Renal cortex interstitium (tissue), 15 donors: ENCODE measurements at places on chromosomes 1 and 21. TPM values are rescaled to one million over a fixed set of nuclear protein-coding genes. Genes with fewer than 3 reads are reported as not detected.
A peak's percentile ranks its signal among the peaks of the same experiment; 100 is the strongest.

- no peak for DNase-seq
Measured at GRCh38 chr1:57137980-57138379, 172.2 kb upstream of the C8B start.

DNA sequence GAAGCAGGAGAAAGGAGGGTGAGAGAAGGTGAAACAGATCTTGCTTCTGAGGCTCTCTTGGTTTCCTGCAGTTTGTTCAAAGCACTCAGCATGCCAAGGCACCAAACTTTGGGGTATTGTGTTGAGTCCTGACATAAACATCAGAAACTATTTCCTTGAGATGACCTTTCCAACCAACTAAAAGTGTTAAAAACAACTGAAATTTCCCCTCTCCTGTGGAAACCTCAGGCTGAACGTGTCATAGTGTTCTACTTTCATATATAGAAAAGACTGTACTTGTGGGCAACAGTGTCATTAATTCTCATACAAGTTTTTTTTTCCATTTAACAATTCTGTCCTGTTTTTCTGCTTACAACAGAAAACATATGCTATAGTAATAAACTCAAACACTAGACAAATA is 6.3 kb upstream of the LYST start:
- no peak for DNase-seq

GRCh38 chr1:203549309-203549708 is 55.4 kb downstream of the OPTC start:
- DNase-seq, result no peak

GRCh38 chr21:22961258-22961657 is 1963.0 kb downstream of the NCAM2 start:
- DNase-seq, result no peak

DNA sequence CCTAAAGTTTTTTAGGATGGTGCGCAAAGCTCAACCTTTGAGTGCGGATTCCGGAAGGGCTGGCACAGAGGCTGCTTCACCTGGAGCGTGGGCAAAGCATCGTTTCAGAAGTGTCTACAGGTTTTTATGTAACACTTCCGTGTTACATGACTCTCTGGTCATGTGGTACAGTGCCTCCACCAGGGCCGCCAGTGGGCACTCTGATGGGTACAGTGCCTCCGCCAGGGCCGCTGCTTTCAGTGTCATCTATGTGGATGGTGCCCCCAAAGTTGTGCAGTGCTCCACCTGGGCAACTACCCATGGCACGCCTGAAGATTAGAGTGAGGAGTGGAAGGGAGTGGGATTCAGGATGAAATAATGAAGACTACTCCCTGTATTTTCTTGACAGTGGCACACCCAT is 101.4 kb upstream of the C1orf174 start:
- DNase-seq, result no peak

GRCh38 chr1:147736883-147737282 is 23.5 kb downstream of the GJA5 start:
- no peak for DNase-seq

DNA sequence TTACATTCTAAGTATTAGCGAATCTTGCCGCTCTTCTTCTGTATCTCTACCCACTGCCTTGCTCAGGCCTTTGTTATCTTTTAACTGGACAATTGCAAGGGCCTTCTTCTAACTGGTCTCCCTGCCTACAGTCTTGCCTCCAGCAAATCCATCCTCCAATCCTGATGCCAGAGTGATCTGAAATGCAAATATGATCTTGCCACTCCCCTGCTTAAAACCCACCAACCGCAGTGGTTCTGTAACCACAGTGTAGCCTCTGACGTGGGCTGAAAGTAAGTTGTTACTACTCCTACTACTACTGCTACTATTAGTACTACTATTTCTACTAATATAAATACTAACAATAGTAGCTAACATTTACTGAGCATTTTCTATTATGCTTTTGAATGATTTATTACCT is 12.4 kb downstream of the MOV10 start:
- no peak for DNase-seq

- DNase-seq, result no peak
Measured at GRCh38 chr1:199084293-199084692, 445.5 kb downstream of the PTPRC start.

DNA sequence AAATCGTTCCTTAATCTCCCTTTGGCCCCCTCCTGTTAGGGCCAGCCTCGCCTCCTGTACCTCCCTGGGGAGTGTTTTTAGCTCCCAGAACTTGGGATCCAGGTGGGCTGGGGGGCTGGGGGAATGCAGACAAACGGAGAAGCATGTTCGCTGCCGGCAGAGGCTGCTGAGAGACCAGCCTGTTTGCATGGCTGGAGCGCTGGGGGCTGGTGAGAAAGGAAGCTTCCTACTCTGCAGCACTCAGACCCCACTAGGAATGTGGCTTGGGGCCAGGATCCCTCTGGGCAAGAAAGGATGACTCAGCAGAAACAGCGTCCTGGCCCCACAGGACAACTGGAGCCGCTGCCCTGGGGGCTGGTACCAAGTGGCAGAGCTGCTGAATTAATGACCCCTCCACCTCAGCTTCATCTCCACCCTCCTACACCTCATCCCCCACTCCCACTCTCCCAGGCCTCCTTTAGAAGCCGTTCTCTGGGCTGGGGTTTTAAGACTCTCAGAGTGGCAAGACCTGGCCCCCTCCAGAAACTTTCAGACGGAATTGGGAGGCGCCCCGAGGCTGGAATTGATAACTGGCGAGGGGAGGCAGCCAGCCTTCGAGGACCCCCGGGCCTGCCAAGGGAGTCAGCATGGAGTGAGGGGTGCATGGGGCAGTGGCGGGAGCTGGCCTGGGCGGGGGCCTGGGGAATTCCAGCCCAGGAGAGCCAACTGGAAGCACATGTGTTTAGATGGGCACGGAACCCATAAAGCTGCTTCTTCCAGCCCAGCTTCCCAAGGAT is 28.5 kb upstream of the EPS8L3 start:
- peak; percentile 93 for DNase-seq

DNA sequence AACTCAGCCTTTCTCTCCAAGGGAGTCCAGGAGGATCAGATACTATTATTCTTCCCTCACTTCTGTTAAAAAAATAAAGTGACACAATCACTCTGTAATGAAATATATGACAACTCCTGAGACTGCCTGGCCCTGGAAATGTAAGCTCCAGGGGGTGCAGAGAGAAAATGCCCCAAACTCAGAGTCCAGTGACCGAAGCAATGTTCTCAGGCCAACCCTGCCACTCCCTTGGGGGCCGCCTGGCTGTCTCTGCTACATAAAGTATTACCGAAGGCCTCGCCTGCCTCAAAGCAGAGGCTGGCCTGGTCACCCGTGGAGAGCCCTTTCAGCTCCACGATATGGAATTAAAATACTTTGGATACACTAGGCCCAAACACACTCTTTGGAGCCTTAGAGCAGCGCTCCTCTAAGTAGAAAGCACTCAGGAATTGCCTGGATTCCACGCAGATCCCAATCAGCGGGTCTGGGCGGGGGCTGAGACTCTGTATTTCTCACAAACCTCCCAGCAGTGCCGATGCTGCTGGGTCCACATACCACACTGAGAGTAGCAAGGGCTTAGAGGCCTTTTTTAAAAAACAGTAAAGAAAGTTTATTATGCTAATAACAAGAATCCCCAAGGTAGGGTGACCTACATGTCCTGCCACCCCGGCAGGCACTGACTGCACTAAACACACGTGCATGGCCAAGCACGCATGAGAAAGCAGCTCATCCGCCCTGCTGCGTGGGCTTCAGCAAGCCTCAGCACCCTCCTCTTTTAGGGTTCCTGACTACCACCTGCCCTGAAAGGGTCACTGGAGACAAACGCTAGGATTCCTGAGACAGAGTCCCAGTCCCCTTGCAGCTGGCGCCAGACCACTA is 31.1 kb downstream of the TMCO4 start:
- DNase-seq, result no peak

MMEL1 gene
- polyA plus RNA-seq, result 2.9 TPM

NUF2 gene
- 27.4 TPM for polyA plus RNA-seq

KANK4 gene
- 21.4 TPM for polyA plus RNA-seq

NPR1 gene
- polyA plus RNA-seq, result 61.2 TPM

DSTYK gene
- 19.6 TPM for polyA plus RNA-seq

TFF3 gene
- polyA plus RNA-seq, result 5.4 TPM

SPRR4 gene
- polyA plus RNA-seq, result not detected
